Fibroblast of villous mesenchyme (primary cell): ENCODE measurements at places on chromosomes 2 and 18.
A peak's percentile ranks its signal among the peaks of the same experiment; 100 is the strongest.

GRCh38 chr2:8606226-8606625 is 75.6 kb upstream of the ID2 start:
- DNase-seq, result no peak

GRCh38 chr2:16165518-16166326 is 225.4 kb downstream of the MYCN start:
- no peak for DNase-seq

DNA sequence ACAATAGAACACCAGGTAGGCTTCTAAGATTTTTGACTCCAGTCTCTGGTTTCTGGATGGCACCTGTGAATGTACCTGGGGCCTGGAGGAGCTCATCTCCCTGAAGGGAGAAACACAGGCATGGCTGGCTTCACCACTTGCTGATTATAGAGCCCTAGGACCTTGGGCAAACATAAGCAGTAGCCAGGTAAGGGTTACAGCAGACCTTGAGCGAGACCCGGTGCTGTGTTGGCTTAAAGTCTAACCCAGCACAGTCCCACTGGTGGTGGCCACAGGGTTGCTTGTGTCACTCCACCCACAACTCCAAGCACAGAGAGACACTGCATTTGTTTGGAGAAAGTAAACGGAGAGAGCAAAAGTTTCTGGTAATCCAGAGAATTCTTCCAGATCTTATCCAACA is 104.7 kb upstream of the SPOPL start:
- no peak for DNase-seq

DNA sequence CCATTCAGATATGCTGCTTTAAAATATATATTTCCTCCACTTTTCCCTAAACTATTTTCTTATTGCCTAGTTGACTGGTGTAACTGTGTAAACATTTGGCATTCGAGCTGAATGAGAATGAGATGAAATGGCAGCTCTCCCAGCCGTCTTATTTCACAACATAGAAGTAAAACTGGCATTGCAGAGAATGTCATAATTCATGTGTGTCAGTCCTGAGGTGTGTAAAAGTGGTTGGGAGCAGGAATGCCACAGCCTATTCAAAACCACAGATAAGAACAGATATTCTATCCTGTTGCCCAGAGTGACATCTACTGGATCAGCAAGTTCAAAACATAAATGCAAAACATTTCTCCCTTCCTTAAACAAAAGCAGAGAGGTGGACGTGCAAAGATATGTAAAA is 565.5 kb upstream of the CHAC2 start:
- DNase-seq, result peak; percentile 73

DNA sequence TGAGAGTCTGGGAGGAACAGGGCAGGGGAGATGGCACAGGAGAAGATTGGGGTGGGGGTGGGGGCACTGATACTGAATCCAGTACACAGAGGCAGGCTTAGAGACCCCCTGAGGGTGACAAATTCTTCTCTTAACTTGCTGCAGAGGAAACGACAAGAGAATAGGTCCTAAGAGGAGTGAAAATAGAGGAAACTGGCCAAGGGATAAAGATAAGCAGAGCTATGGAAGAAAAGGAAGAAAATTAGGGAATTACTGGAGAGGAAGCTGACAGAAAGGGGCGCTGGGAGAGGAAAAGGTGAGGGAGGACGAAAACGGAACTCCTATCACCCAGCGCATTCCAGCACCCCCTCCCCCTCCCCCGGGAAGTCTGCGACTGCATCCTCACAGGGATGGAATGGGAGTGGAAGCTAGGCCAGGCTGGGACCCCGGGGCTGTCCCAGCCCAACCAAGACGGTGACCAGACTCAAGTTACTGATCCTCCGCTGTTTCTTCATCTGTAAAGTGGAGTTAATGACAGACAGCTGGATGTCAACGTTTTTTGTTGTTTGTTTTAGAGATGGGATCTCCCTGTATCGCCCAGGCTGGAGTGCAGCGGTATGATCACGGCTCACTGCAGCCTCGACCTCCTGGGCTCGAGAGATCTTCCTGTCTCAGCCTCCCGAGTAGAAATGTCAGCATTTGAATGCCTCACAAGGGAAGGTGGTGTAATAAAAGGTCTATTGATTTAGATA is 2.6 kb upstream of the EMX1 start:
- DNase-seq, result no peak

DNA sequence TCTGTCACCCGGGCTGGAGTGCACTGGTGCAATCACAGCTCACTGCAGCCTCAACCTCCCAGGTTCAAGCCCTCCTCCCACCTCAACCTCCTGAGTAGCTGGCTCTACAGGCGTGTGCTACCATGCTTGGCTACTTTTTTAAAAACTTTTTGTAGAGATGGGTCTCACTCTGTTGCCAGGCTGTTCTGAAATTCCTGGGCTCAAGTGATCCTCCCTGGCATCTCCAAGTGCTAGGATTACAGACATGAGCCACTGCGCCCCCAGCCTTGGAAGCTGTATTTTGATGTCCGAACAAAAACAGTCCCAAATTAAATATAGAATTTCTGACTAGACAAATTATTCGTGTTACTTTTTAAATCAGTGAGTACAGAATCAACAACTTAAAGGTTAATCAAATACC is 97.4 kb downstream of the ZNF516 start:
- no peak for DNase-seq

DNA sequence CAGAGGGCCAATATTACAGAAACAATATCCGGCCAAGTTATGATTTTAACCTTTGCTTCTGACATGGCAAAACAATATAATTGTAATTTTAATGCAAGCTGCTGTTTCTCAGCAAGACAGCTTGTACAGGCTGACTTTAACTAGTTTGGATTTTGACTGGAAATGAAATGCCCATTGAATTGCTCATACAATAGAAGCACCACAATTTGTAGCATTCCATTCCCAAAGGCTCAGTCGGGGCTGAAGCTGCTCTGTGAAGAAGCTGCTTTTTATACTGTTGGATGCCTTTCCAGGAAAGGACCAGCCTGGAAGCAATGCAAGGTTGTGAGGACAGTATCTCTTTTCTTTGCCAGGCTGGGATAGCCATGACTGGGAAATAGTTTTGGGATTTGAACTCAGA is 677.0 kb upstream of the FANCL start:
- DNase-seq, result peak; percentile 42

- no peak for DNase-seq
These were observed 15.9 kb downstream of the ERFE start for GRCh38 chr2:238174701-238175100.

GRCh38 chr2:148899638-148900318 is 24.8 kb downstream of the KIF5C start:
- DNase-seq, result no peak

- DNase-seq, result no peak
These were observed 81.6 kb upstream of the RGPD4 start for GRCh38 chr2:107745100-107745499.

DNA sequence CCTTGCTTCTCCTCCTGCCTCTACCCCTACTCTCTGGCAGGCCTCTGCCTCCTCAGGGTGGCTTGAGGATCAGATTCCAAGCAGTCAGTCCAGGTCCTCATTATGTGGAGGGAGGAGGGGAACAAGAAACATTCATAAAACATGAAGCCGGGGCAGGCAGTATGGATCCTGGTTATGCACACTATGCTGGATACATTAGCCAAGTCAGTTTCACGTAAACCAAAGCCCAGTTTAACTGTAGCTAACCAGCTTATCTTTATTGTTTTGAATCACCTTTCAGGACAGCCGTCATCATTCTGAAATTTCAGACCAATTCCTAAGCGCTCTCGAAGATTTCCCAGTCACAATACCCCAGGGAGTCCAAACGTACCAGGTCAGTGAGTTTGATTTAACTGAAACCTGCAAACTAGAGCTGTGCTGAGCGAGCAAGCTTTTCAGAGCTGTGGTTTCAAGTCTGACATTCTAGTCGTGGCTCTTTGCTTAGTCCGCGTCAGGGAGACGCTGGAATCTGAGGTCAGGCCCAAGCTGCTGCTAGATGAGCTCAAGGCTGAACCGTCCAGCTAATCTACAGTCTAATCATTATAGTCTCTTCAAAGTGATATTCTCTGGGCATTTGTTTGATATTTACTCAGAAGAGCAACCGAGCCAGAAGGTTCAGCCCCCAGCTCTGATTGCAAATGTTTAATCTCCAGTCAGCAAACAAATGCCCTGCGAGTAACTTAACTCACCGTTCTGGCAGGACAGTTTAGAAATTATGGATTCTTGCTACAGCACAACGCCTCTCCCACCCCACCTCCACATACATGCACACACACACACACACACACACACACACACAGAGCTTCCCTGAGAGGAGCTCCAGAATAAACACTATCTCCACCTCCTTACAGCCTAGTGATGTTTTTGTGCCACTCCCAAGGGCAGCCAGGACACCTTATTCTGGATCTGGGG is 63.8 kb upstream of the BZW1 start:
- DNase-seq, result peak; percentile 94

GRCh38 chr2:241108271-241109209 is 6.5 kb upstream of the MTERF4 start:
- DNase-seq, result no peak

DNA sequence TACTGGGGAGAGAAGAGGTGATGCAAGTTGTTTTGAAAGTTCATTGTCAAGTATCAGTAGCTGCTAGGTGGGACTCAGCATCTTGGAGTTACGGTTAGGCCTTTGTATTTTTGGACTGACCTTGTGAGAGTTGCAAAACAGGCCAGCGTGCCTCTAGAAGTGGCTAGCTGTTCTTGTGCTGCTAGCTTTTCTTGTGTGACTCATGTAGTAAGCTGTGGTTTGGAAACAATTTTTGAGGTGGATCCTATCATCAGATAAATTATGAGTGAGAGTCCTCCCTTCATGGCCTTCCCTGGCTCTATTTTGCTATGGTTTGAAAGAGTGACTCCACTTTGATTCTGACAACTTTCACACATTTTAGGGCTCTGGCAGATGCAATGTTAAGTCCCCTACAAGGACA is 409.2 kb upstream of the HS6ST1 start:
- peak; percentile 87 for DNase-seq

- no peak for DNase-seq
These were observed 3.1 kb downstream of the ATOH8 start for GRCh38 chr2:85756822-85757435.

GRCh38 chr18:55328301-55328700 is 259.7 kb downstream of the TCF4 start:
- no peak for DNase-seq

- peak; percentile 75 for DNase-seq
These were observed 130.6 kb downstream of the ATP9B start for GRCh38 chr18:79199691-79200374.

- DNase-seq, result no peak
These were observed 118.2 kb upstream of the ZNF516 start for GRCh38 chr18:76613053-76613754.

DNA sequence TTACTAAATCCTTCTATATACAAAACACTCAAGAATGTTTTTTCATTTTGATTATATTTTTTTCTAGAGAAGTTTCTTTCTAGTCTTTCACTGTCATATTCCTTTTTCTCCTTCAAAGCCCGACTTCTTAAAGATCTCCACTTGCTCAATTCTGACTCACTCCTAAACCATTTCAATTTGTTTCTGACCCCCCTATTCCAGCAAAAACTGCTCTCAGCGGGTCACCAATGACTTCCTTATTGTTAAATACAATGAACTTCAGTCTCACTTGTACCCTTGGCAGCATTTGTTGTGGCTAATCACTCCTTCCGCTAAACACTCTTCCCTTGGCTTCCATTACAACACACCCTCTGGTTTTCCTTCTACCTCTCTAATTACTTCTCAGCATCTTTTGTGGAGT is 111.1 kb upstream of the RBBP8 start:
- no peak for DNase-seq

DNA sequence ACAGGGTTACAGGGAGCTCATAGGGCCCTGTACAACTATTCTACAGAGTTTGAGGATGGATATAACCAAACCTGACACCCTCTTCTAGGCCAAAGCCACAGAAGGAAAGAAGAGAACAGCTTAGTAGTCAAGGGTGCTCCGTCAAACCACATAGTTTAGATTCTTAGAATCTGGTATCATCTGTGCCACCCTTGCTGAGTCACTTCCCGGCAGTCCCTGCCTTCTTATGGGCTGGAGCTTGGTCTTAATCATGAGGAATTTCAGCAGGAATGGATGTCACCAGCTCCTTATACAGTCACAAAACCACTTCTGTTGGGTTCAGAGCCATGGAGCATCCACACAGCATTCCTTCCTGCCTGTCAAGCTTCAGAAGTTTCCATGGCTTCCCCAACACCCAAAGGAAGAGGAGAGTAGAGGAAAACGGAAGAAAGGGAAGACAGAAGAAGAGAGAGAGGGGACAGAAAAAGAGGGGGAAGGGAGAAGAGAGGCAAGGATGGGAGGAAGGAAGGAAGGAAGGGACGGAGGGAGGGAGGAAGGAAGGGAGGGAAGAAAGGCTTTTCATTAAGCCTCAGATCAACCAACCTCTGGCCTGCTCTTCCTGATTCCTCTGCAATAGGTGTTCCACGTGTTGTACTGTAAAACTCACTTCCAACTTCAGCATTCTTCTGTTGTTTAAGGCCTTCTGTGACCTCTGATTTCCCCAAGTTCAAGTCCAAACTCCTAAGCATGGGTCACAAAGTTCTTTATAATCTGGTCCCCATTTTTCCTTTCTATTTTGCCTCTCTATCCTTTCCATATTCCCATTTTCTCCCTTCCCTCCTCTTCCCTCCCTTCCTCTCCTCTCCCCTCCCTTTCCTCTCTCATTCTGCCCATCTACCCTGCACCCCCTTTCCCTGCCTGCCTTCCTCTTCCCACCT is 246.1 kb upstream of the TNP1 start:
- DNase-seq, result peak; percentile 70

- DNase-seq, result no peak
These were observed 70.6 kb upstream of the GLS start for GRCh38 chr2:190809876-190810525.

- DNase-seq, result no peak
These were observed 17.4 kb upstream of the FECH start for GRCh38 chr18:57603871-57604270.

DNA sequence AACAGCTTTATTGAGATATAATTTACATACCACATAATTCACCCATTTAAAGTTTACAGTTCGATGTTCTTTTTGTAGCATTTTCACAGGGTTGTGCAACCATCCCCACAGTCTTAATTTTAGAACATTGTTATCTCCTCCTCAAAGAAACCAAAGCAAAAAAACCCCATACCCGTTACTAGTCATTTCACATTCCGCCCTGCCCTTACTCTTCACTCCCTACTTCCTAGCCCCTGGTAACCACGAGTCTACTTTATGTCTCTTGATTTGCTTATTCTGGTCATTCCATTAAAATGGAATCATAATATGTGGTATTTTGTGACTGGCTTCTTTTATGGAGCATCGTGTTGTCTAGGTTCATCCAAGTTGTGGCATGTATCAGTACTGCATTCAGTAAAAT is 137.7 kb downstream of the TANC1 start:
- peak; percentile 96 for DNase-seq

GRCh38 chr2:191115804-191116203 is 35.0 kb downstream of the STAT4 start:
- no peak for DNase-seq

DNA sequence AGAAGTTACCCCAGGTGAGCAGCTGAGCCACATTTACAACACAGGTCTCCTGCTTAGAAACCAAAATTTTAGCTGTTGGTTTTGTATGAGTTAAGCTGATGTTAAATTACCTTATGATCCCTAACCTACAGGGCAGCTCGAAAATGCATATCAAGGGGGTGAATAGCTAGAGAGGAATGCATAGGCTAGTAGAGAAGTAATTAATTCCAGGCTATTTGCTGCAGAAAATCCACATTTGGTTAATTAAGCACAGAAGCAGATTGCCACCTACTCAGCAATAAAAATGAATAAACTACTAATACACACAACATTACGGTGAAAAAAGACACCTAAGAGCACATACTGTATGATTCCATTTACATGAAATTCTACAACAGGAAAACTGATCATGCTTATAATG is 91.4 kb downstream of the OSBPL1A start:
- no peak for DNase-seq
